ENCODE measurements at places on chromosomes 12 and 14.

- DNase-seq = peak; percentile 74
Measured at GRCh38 chr14:99772371-99773283, 20.6 kb upstream of the EML1 start.

DNA sequence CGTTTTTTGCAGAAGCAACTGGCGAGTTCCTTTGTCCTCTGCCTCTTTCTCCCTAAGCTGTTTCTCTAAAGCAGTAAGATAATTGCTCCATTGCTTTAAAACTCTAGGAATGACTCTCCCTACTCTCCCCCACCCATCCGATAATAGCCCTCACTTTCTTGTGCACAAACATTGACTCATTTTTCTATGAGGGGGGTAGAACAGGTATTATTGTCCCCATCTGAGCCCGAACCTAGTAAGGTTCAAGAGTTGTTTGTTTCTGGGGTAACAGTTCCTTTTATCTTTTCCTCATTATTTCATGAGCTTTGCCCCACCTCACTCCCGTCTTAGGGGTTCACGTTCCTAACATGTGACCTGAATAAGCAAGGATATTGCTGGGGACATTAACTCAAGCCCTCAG, 190.6 kb downstream of the EMP1 start:
- DNase-seq = no peak

- DNase-seq = peak; percentile 73
Measured at GRCh38 chr12:112906712-112907414, at the start of gene OAS1. TSS of gene OAS1 (plus strand) at chr12:112906962. CDS start at chr12:112907040, 78 bp downstream.

GRCh38 chr12:108193917-108194316, 64.8 kb downstream of the WSCD2 start:
- DNase-seq = no peak

DNA sequence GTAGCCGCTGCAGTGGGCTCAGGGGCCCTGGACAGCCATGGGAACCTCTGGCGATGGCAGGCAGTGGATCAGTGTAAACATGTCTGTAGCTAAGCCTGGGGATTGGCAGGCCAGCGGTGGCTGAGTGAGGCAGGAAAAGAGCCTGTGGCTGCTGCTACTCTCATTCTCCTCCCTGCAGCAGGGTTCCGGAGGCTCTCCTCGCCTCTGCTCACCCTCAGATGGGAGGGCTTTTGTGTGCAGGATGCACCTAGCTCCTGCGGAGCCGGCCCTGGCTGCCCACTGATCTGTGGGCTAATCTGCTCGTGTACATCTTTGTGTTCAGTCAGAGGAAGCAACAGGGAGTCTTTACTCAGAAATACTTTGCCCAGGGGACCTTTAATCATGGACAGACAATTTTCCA, 59.5 kb downstream of the GALNT8 start:
- no peak for DNase-seq

DNA sequence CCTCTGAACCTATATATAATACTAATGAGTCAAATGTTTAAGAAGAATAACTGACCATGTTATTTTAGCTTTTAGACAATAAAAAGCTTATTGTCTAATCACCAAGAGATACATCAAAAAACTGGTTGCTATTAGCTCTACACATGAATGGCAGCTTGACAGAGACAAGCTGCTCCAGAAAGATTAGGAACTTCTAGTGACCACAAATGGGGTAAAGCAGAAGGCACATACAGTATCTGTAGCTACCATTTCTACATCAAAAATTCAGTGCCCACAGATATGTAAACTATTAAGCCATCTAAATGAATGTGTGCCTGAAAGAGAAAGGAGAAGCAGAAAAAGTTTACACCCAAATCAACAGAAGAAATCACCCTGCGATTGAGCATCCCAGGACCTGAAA, 2.4 kb downstream of the AREL1 start:
- no peak for DNase-seq

DNA sequence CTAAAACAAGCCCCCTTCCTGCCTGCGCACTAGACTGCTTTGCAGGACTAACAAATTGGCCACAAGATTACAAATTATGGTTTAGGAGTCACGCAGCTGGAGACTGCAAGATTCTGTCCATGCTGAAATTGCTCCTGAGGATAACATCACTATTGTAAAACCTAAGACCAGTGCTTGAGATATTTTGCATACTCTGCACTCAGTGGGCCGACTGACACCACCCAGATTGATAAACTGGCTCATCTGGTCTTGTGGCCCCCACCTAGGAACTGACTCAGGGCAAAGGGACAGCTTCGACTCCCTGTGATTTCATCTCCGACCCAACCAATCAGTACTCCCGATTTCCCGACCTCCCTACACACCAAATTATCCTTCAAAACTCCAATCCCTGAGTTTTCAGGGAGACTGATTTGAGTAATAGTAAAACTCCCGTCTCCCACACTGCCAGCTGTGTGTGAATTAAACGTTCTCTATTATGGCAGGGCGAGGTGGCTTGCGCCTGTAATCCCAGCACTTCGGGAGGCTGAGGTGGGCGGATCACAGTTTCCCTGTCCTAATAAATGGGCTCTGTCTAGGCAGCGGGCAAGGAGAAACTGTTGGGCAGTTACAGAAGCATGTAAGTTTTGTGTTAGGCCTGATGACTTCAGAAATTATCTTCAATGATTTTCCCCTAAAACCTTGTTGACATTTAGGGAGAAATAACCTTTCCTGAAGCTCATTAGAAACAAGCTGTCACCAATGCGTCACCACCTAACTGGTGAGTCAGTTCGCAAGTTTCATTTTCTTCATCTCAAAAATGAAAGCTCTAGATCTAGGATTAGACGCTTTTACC, 5.3 kb upstream of the UBC start:
- DNase-seq = peak; percentile 59

GRCh38 chr14:69289811-69290520, 30.0 kb downstream of the GALNT16 start:
- DNase-seq = no peak

DNA sequence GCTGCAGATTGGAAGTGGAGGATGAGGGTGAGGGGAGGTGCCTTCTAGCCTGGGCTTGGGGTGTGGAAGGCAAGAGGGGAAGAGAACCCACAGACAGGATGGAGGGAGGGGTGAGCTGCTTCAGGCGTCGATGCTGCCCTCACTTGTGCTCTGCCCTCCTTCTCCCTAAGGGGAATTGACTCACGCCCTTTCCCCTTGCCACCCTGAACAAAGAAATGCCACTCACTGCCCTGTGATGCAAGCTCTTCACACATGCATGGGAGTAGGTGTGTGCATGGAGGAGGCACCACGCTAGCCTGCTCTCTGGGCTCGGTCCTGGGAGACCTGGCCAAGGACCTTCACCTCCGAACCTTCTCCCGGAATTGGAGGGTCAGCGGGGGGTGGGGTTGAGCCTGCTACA, 35.7 kb upstream of the PRMT8 start:
- peak; percentile 67 for DNase-seq

DNA sequence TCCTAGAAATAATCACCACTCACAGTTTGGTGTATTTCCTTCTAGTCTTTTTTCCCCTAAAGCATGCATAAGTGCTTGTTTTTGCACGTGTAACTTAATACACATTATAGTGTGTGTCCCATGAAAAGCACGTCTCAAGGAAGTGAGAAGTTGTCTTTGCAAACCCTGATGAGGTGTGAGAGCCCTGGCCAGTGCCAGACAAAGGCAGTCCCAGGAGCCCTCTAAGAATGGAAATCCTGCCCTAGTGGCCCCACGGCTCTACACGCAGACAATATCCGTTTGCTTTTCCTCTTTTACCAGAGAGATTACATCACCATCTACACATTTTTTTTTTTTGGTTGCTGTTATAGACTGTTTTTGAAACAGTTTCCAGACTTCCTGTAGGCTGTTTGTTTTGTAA, 85.5 kb upstream of the FZD10 start:
- no peak for DNase-seq

- DNase-seq = no peak
Measured at GRCh38 chr12:56678852-56679251, 9.2 kb downstream of the PTGES3 start.

DNA sequence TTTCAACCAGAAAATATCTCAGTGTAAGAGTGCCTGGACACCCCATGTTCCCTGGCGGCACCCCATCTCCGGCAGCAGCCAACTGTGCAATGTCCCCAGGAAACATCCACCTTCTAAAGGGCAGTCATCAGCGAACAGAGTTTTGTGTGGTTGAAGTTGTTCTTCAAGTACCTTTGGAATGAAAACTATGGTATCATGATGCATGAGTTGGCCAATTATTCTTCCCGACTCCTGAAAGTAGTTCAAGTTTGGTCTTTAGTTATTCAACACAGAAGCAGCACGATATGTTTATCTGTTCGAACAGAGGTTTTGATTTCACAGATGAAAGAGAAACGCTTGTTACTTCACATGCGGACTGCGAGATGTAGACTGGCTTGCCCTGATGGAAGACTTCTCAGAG, 21.1 kb upstream of the TTC7B start:
- DNase-seq = no peak

DNA sequence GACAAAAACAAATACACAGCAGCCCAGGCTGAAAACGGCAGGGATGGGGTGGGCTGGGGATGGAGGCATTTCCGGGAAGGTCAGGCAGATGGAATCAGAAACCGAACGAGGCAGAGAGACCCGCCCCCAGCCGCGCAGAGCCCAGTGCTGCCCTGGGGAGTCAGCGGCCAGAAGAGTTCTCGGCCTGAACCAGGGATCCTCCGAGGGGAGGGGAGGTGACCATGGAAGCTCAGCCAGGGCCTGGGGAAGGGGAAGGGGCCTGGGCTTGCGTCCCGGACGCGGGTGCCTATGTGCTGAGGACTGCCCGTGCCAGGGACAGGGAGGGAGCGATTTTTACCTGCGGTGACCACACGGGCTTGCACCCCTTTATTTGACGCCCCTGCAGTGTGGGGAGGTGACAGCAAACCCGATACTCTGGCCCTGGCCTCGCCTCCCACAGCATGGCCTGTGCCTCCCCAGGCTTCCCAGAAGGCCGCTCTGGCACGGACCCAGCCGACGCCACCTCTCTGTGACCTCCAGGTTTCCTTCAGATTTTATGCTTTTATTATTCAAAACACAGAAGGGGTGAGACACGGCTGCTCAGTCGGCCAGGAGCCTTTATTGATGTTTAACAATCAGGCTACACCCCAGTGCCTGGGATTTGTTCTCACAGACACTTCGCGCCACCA, 7.7 kb downstream of the LRCOL1 start:
- DNase-seq = no peak

DNA sequence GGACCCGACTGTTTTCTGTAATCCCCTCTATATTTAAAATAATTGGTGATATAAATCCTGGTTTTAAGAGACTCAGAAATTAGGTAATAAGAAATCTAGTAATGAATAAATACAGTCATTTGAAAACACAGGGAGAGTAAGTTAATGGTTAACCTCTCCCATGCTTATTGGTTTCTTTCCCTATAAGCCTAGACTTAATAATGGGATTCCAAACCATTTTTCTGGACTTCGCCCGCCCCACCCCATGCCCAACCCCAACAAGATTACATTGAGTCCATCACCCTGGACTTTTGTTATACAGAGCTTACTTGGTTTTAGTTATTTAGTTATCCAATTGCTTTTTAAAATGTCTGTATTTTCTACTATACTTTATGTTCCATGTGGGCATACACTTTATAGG, 98.7 kb downstream of the WIF1 start:
- DNase-seq = no peak

DNA sequence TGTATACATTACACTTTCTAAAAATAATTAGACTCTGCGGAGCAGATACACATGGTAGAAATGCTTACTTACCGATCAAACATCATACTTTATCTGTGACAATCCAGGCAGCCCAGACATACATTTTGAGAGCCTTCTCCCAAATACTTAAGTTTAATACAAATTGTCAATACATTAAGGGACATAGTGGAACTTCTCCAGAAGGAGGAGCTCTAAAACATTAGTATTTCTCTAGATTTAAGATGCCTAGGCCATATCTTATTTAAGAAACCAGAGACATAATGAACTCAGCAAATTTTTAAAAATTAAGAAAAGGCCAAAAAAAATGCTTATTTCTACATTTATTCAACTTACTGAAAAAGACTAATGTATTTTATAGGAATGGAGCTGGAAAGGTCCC, 16.1 kb downstream of the ACSM4 start:
- DNase-seq = no peak

DNA sequence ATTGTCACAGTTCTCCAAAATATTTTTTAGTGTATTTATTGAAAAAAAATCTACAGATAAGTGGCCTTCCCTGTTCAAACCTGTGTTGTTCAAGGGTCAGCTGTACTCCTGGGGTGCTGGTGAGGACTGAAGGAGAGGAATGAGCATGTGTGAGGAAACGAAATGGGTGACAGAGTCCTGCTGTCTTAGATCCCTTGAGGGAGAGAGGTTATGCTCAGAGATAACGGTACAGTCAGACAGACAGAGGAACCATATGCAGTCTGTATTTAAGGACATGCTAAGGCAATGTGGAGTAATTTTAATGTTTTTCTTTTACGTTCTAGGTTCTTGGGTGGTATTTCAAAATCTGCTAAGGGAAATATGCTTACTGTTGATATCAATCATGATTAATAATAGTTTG, 352.9 kb upstream of the RGS6 start:
- DNase-seq = no peak

GRCh38 chr12:113397497-113398197, 6.0 kb downstream of the SDS start:
- DNase-seq = no peak

GRCh38 chr12:66169221-66170170, at the start of gene TMBIM4:
TSS of gene TMBIM4 (minus strand) at chr12:66169996. CDS start at chr12:66169951, 45 bp downstream.
- peak; percentile 80 for DNase-seq

- DNase-seq = no peak
Measured at GRCh38 chr12:75587340-75588106, 76.1 kb upstream of the KRR1 start.

DNA sequence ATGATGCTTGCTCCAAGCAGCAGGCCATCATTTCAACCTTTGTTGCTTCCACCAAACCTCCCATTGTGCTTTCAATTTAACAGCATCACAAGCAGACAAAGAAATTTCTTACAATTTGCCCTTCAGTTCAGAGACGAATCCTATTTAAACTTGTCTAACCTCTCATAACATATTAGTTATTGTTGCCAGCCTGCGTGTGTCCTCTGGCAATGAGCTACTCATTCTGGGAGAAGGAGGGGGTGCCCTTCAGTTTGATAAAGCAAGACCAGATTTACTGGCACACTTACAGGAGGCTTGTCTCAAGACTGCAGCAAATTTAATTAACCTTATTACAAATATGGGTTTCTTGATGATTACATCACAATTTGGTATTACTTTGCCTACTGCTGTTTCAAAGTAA, 203.6 kb upstream of the SOX5 start:
- DNase-seq = no peak

- peak; percentile 94 for DNase-seq
Measured at GRCh38 chr14:91361233-91361811, 56.3 kb downstream of the CCDC88C start.

DNA sequence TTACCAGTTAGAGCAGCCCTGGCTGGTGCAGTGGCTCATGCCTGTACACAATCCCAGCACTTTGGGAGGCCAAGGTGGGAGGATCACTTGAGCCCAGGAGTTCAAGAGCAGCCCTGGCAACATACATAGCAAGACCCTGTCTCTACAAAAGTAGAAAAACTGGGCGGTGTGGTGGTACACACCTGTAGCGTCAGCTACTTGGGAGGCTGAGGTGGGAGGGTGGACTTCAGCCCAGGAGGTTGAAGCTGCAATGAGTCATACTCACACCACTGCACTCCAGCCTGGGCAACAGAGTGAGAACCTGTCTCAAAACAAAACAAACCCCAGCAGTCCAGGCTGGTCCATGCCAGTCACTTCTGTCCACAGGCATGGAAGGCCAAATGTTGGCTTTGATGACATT, 7.4 kb downstream of the COX14 start:
- no peak for DNase-seq
